ENCODE measurements at places on chromosomes 13 and 19.

GRCh38 chr19:49968279-49968922, 7.4 kb upstream of the SIGLEC11 start:
- DNase-seq = no peak

GRCh38 chr13:79434556-79434955, 28.5 kb upstream of the RBM26 start:
- peak; percentile 44 for DNase-seq

GRCh38 chr19:30481063-30481462, 108.9 kb downstream of the ZNF536 start:
- DNase-seq = no peak

DNA sequence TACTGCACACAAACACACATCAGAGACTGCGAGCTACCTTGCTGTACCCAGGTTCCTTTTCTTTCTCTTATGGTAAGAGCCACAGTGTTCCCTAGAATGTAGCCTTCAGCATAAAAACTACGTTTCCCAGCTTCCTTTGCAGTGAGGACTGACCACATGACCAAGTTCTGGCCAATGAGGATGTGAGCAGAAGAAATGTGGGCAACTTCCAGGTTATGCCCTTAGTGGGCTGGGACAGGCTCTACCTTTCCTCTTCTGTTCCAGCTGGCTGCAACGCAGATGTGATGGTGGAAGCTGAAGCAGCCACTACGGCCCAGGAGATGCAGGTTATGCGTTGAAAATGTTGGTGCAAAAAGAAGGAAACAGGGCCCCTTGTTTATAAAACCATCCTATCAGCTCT, 27.5 kb downstream of the VRK3 start:
- no peak for DNase-seq

Data from HCEC 1CT (cell line).